ENCODE measurements at places on chromosomes 5 and 9. TPM values are rescaled to one million over a fixed set of nuclear protein-coding genes. Genes with fewer than 3 reads are reported as not detected.
A peak's percentile ranks its signal among the peaks of the same experiment; 100 is the strongest.

Gene BTNL3
- not detected for polyA plus RNA-seq

Gene DNAJC18
- polyA plus RNA-seq = 27.6 TPM

Gene ITK
- 12.4 TPM for polyA plus RNA-seq

DNA sequence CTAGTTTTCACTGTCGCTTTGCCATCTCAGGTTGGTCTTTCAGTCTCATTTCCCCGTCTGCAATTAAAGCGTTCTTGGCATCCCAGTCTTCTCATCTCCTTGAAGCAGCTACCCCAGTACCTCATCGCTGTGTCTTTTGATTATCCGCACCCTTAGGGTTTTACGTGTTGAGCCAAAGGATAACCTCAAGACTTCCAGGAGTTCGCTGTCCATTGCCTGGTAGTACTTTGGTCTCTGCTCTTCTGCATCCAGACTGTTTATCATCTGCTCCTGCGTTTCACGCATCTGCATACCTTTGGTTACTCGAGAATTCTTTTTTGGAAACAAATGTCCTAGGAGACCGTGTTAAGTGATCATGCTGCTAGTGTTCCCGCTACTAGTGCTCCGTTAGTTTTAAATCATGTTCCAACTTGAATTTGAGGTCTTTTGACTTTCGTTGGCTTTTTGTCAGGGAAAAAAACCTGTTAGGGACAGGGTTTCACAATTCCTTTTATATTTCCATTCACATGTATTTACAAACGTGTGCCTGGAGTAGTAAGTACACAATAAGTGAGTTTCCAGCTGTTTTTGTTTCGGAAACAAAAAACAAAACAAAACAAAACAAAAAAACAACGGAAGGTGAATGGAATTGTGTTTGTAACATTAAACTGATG, 888 bp downstream of the RABGAP1 start:
- DNase-seq = peak; percentile 23

DNA sequence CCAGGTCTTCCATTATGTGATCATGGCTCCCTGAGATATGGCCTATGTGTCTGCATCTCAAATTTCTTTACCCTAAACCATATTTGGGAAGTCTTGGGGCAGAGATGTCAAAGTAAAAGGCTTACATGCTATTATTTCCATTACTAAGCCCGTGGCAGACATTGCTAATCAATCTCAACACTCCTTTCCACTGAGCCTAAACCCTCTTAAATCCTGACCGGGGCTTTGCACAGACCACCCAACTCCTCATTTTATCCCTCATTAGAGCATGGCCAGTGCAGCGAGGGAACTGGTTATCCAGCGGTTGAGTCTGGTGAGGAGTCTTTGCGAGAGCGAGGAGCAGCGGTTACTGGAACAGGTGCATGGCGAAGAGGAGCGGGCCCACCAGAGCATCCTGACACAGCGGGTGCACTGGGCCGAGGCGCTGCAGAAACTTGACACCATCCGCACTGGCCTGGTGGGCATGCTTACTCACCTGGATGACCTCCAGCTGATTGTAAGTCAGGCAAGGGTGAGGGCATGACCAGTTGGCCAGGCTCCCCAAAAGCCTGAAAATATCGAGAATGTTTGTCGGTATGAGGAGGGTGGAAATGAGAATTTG, 11.0 kb downstream of the BSPRY start:
- no peak for DNase-seq

DNA sequence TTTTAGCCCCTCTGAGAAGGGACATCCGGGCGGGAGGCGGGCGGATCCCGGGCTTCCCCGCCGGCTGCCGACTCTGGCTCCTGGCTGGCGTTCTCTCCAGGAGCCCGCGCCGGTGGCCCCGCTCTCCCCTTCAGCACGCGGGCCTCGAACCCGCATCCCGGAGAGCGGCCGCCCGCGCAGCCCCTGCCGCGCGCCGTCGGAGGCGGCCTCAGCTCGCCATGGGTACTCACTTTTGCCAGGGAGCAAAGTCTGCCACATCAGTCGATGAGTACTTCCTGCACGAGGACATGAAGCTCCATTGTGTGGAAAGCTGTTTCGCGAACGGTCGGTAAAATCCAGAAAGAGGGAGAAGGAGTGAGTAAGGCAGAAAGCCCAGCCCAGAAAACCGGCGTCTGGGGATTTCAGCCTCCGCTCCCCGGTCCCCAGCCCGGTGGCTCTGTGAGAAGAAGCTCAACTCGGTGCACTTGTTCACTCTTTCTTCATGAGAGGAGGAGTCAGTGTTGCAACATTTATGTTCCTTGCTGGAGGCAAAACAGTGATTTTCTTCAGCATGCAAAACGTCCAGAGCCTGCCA, at the start of gene PRLR:
TSS of gene PRLR (minus strand) at position 450 of the 574 bp plus-strand sequence. CDS start 140,867 bp downstream, outside the sequence.
- DNase-seq = peak; percentile 34

- no peak for DNase-seq
Measured at GRCh38 chr5:71573591-71573990, 13.5 kb upstream of the MCCC2 start.
